Stimulated activated CD8-positive, alpha-beta memory T cell treated with anti-CD3 and anti-CD28 coated beads, Interleukin-7, amount 100 ng/mL, for 1 hour (primary cell): ENCODE measurements at places on chromosomes 2 and 18.

DNA sequence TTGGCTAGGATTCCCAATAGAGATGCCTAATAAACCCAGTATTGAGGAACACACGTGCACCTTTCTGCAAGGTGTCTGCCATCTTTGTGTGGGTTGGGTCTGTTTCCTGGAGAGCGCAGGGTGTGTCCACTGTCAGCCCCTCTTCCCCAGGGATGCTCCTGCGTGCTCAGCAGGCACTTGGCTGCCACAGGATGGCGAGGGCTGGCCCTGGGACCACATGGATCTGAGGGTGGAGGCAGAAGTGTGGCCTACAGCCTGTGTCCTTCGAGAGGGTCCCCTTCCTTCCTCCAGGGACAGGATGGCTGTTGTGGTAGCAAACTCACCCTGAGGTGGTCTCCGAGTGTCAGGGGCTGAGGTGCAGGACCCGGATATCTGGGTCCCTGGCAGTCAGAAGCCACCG is 78.0 kb upstream of the PXDN start:
- DNase-seq: no peak

DNA sequence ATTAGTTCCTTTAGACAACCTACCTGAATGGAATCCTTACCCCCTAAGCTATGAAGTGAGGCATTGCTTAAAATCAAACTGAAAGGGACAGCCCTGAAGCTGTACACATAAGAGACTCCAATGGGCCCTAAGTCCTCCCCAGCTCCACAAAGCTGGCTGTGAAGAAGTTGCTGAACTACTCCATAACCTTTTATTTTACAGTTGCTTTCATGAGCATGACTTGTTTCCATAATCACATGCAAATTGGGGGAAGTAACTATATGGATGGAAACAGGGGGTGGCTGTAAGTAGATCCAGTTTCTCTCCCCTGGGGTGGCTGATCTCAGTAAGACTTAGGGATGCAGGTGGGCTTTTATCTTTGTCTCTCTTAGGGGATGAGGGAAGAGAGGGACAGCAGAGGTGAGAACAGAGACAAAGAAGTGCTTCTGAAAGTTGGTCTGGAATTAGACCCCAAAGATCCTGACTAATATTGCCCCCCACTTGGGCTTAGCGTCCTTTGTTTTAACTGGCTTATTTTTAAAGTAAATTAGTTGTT is 5.5 kb downstream of the FZD5 start:
- no peak for DNase-seq

DNA sequence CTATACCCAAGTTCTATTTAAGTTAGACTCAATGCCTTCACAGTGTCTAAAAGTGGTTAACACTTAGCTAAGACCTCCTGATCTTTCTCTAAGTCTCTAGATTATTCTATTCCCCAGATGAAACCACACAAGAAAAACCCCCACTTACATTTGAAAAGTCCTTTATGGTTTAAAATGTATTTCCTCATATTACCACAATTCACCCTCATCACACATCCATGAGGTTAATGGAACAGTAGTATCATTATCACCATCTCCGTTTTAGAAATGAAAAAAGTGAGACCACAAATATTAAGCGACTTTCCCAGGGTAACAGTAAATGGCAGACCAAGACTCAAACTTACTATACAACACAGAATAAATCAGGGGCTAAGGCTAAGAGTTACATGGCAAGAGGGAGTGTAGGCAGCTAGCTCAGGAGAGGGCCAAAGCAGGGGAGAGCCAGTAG is 28.6 kb downstream of the EPG5 start:
- DNase-seq: no peak

DNA sequence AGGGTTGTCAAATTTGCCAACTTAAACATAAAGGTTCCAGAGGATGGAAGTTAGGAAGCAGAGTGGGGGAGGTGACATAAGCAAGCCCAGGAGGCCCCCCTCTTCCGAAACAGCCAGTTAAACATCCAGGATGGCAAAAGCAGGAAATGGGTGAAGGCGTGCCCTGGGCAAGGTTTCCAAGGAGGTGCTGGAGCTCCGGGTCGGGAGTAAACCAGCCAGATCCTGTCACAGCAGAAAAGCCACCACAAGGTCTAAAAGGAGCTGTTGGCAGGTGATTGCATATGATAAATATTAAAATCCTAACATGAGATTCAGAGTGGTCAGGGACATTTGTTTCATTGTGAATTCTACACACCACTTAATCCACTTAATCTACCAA is 572.2 kb upstream of the SALL3 start:
- no peak for DNase-seq

GRCh38 chr2:196153480-196153879 is 17.9 kb downstream of the STK17B start:
- no peak for DNase-seq

DNA sequence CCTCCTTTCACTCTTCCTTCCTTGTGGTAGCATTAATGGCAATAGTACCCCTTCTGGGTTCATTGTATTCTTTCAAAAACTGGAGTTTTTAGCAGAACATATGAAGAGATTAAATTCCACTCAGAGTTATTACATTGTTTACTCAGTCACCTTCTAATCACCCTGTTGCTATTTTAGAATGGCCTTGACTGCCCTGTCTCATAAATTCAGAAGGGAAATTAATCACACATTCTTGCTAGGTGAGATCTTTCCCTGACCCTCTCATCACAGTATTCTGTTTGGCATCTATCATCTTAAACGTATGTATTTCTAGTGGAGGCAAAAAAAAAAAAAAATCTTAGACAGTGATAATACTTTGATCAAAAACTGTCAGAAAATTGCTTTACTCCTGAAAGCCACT is 760.4 kb downstream of the ADCYAP1 start:
- no peak for DNase-seq

DNA sequence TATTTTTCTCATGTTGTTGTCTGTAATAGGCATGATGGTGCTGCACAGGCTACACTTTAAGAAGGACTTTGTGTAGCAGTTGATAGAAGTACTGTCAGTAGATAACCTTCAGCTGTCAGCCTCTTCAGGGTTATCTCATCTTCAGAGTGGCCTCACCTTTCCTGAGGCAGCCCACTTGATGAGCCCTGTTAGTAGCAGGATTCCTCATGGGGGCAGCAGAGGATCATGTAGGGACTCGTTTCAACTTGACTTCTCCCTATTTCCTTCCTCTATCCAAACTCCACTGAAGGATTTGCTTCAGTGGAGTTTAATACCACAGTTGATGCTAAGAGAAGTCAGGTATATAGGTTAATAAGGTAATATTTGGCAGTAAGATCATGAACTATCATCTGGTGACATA is 530.3 kb upstream of the FSIP2 start:
- DNase-seq: no peak

DNA sequence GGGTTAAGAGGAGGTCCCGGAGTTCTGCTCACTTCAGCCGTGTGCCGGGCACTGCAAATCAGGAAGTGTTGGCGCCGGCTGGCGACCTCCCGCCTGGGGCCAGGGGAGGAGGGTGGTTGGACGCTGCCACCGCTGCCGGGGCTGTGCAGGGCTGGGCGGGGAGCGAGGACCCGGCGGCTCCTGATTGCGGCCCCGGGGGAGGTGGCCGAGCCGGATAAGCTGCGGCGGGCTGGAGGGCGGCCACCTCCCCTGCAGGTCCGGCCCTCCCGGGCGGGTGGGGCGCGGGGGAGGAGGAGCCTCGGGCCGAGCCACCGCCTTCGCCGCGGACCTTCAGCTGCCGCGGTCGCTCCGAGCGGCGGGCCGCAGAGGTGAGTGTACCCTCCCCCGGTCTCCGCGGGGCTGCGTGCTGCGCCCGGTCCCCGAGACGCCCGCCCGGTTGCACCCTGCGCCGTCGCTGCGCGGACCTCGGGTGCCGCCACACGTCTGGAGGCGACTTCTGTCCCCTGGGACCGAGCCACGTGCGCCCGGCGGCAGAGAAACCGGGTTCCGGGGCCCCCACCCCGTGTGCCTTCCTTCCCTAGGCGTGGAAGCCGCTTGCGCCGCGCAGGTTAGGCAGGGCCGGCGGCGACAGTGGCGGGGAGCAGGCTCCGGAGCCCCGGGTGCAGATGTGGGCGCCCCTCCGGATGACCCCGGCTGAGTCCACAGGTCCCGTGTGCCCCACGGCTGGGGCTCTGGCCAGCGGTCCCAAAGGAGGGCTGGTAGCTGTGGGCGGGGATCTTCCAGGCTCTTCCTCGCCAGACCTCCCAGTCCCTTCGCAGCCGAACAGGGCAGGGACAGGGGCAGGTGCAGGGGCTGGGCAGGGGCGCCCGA is at the start of gene STEAP3:
STEAP3 (plus strand) TSS at position 314 of the 870 bp plus-strand sequence. CDS start 7,179 bp downstream, outside the sequence.
- DNase-seq: no peak

DNA sequence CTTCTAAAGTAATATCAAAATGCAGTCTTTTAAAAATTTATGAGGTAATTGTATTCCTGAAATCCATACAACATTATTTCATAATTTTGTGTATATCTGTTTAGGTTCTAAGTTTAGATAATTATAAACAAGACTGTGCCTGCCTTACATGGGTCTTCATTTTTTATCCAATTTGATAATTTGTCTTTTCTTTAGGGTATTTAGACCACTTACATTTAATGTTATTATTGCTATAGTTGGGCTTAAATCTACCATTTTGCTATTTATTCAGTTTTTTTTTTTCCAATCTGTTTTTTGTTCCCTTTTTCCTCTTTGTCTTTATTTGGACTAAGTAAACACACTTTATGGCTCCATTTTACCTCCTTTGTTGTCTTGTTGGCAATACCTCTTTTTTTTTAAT is 312.5 kb upstream of the MEX3C start:
- no peak for DNase-seq
